ENCODE measurements at places on chromosomes 2 and 18. TPM values are rescaled to one million over a fixed set of nuclear protein-coding genes. Genes with fewer than 3 reads are reported as not detected.

The AOX1 gene
- 8.3 TPM for polyA plus RNA-seq

The SERPINB4 gene
- 0.36 TPM for polyA plus RNA-seq

The OSBPL1A gene
- 53.2 TPM for polyA plus RNA-seq

The GKN2 gene
- not detected for polyA plus RNA-seq

The SERPINB3 gene
- polyA plus RNA-seq = 0.18 TPM

The STON1 gene
- 5.0 TPM for polyA plus RNA-seq

The ACTG2 gene
- 6.2 TPM for polyA plus RNA-seq

The DYTN gene
- not detected for polyA plus RNA-seq

The ZNF236 gene
- 6.7 TPM for polyA plus RNA-seq

The ACKR3 gene
- 22.3 TPM for polyA plus RNA-seq

The ALK gene
- polyA plus RNA-seq = 0.08 TPM

The CBLN2 gene
- not detected for polyA plus RNA-seq

The HK2 gene
- polyA plus RNA-seq = 22.1 TPM

The SCN3A gene
- polyA plus RNA-seq = not detected

The AGXT gene
- 0.03 TPM for polyA plus RNA-seq

The CRYBA2 gene
- polyA plus RNA-seq = not detected

The PLEK gene
- not detected for polyA plus RNA-seq

The CENPA gene
- 17.6 TPM for polyA plus RNA-seq

The NTSR2 gene
- polyA plus RNA-seq = 0.09 TPM

The G6PC2 gene
- polyA plus RNA-seq = not detected

The ADAM23 gene
- polyA plus RNA-seq = 9.9 TPM

The BBS5 gene
- 0.50 TPM for polyA plus RNA-seq

The TCF23 gene
- 0.02 TPM for polyA plus RNA-seq

The PSMA8 gene
- not detected for polyA plus RNA-seq

The CARF gene
- 2.0 TPM for polyA plus RNA-seq

The PHLPP1 gene
- polyA plus RNA-seq = 28.0 TPM

The FAM110C gene
- 3.4 TPM for polyA plus RNA-seq

The CCNYL1 gene
- 13.3 TPM for polyA plus RNA-seq

The SULT1C2 gene
- polyA plus RNA-seq = 2.8 TPM
